ENCODE measurements at places on chromosomes 7 and 10. TPM values are rescaled to one million over a fixed set of nuclear protein-coding genes. Genes with fewer than 3 reads are reported as not detected.

RBP3 gene
- polyA plus RNA-seq = not detected

DNA sequence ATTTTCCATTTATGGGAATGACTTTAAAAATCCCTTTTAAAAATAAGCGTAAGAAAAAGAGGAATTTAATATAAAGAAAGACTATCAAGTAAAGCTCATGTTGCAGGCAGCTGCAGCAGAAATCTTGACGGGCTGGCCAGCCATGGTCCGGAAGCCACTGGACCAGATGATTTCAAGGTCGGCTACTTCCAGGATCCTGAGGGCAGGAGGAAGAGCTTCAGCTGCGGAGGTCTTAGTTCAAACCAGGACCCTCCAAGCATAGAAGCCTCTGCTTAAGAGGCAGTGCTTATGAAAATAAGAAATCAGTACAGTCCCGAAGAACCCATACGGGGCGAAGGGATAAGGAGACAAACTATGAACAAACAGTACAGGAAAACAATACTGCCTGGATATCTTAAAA lies 220.2 kb upstream of the CELF2 start:
- no peak for DNase-seq

DNA sequence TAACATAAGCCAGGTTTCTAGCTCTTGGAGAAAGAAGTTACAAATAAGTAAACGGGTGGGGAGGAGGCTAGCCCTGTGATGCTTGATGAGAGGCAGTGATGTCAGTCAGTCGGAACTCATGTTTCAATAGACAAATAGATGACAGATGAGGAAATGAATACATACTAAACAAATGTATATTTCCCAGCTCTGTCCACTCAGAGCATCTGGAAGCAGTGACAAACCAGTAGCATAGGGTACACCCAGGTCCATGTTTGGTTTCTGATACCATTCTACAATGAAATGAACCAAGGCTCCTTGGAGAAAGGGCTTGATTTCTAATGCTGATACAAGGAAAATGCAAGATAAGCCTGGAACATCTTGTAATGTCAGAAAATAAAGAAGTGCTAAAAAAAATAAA lies 30.6 kb downstream of the PODXL start:
- no peak for DNase-seq

GRCh38 chr7:47738563-47739166 lies 156.8 kb upstream of the TNS3 start:
- no peak for DNase-seq

DNA sequence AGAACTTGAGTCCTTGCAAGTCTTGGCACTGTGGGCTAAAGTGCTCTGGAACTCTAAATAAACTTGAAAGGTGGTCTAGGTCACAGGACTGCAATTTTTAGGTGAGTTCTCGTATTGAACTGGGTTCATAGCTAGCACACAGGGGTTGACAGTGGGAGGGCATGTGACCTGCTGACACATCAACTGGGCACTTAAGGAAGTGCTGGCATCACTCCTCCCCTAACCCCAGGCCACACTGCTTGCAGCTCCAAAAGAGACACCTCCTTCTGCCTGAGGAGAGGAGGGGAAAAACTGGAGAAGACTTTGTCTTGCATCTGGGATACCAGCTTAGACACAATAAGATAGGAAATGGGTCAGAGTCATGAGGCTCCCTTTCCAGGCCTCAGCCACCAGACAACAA lies 38.0 kb upstream of the AASS start:
- DNase-seq = no peak
